ENCODE measurements at places on chromosomes 3 and 15.

GRCh38 chr15:54810031-54810430 is 386.7 kb downstream of the RSL24D1 start:
- DNase-seq: no peak

- DNase-seq: no peak
Observed at GRCh38 chr15:43165801-43166325, 19.3 kb upstream of the CCNDBP1 start.

- no peak for DNase-seq
Observed at GRCh38 chr3:183654727-183655126, 19.3 kb downstream of the KLHL24 start.

DNA sequence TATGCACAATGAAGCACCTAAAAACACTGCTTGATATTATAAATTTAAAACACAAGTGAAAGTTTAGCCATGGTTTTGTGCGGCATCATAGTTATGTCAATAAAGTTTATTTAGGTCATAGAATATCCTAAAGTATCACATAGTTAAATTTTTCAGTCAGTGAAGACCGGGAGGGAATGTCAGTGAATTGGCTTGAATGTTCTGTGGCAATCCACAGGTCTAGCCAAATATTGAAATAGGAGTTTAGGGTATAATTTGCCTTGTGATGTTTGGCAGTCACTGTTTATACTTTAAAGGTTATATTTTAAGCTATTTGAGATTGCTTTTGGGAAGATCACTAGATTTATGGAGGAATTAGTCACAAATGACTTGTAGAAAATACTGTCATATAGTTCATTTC is 79.7 kb upstream of the FLNB start:
- no peak for DNase-seq

DNA sequence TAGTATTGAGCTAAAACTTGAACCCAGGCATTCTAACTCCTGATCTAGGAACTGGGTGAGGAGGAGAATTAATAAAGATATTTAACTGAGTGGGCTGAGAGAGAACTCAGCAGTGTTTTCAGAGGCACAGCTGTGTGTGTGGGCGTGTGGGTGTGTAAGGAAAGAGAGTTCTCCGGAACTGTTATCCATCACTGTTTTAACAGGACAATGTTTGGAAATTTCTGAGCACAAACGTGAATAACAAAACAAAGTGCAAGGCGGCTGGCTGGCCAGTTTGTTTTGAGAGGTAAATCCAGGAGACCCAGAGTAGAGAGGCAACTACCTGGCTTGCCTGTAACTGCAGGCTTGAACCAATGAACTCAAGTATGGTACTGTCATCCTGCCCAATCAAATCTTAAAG is 5.0 kb upstream of the PTPN9 start:
- DNase-seq: no peak

DNA sequence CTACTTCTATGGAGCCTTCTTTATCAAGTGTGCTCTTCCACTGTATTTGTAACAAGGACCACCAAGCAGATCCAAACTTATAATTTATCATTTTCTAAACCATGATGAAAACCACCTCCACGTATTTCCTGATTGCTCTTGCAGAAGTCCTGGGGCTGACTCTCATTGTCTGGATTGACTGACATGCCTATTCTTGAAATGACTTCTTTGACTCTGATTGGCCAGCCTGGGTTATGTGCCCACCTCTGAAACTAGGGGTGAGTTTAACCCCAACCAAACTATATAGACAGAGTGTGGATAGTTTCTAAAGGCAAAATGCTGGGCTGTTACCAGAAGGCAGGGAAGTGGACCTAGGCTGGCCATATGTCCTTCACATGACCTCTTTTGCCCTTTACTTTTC is 12.7 kb downstream of the TMPRSS7 start:
- DNase-seq: no peak

- DNase-seq: no peak
Observed at GRCh38 chr3:148158210-148158609, 539.5 kb upstream of the AGTR1 start.

- DNase-seq: no peak
Observed at GRCh38 chr3:193231201-193231600, 9.8 kb upstream of the PLAAT1 start.

DNA sequence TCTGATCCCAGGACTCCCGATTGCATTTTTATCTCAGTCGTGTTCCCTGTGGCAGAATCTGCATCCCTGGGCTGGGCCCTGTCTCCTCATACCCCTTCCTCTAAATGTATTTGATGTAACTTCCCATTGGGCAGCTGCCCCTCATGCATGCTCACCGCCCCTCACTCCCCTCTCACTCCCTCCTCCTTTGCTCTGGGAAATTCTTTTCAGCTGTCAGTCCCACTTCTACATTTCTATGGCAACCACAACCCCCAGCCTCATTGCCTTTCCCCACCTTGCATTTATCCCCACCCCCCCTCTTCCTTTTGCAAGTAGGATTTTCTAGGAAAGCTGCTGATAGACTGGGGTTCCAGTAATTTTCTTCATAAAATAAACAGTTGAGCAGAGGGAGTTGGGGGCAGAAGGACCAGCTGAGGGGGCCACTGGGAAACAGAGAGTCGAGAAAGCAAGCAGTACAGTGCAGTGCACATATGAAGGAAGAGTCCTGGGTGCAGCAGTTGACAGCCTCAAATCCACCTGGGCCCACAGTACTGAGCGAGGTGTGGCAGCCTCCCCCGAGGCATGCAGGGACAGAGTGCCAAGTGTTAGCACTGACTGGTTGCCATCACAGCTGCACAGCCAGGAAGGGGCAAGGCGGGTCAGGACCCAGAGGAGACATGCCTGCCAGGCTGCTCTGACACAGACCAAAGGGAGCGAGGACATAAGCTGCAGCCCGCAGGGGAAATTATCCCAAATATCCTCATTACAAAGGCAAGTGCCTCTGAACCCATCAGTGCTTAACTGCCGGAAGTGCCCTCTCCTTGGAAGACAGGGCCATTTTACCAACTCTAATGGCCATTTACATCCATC is 476.3 kb downstream of the EPHB1 start:
- no peak for DNase-seq

DNA sequence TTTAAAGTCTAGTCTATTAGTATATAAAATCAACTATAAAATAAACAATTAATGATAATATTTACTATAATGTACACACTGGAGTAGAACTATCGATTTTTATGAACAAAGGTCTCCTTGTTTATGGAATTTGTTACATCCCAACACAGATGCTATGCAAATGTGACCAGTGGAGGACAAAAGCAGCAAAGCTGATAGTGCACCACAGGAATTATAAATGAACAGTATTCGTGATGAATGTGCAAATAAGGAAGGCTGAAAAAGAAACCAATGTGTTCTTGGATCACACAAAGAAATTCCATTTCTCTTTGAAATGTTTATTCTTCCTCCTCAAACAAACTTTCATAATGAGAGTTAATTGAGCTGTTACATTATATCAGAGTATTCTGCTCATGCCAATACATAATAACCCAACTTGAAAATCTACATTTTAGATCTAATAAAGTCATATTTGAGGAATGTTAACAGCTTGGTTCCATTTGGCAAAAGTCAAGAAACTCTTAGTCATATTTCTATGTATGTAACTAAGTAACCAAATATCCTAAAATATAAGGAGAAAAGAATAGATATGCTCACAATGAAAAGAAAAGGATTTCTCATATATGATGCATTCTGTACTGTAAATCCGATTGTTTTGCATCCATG is 79.3 kb downstream of the NEK10 start:
- no peak for DNase-seq

GRCh38 chr15:57537488-57538264 is 54.0 kb upstream of the MYZAP start:
- no peak for DNase-seq

DNA sequence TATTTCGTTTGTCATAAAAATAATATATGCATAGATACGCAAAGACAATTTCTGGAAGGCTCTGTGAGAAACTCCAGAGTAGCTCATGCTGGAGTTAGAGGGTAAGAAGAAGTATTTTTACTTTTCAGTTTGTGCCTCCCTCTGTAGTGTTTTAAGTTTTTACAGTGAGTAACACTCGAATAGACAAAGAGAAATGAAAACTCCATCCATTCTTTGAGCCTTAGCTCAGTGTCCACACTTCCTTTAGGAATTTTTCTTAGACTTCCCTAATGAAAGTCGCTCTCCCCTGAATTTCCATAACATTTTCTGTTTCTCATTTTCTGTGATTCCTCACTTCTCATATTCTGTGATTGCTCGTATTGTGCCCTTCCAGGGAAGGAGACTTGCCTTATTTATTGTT is 2.1 kb downstream of the BLOC1S6 start:
- no peak for DNase-seq

DNA sequence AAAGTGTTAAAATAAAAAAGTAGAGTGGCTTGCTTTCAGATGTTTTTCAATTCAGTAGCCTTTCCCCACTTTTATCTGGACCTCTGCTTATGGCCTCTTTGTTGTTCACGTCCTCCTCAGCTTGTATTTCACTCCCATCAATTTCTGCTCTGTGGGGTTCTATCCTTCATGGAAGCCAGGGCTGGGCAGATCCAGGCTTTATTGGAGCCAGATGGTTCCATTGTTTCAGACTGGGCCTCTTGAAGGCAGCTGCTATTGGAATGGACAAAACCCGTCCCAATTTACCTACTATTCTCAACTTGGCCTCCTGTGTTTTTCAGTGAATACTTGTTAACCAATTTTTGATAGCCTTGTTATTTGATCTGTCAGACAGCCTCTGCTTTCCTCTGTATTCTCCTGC is 10.9 kb upstream of the AADACL2 start:
- no peak for DNase-seq

- no peak for DNase-seq
Observed at GRCh38 chr3:126117786-126118185, 33.9 kb upstream of the SLC41A3 start.

- no peak for DNase-seq
Observed at GRCh38 chr3:36964817-36965216, 20.0 kb upstream of the TRANK1 start.

- no peak for DNase-seq
Observed at GRCh38 chr15:101451846-101452245, 37.7 kb downstream of the PCSK6 start.

GRCh38 chr3:153897025-153897723 is 224.0 kb upstream of the ARHGEF26 start:
- no peak for DNase-seq

GRCh38 chr15:85760049-85760448 is 34.7 kb downstream of the KLHL25 start:
- no peak for DNase-seq

GRCh38 chr3:50112462-50112861 is 23.7 kb downstream of the RBM5 start:
- no peak for DNase-seq

DNA sequence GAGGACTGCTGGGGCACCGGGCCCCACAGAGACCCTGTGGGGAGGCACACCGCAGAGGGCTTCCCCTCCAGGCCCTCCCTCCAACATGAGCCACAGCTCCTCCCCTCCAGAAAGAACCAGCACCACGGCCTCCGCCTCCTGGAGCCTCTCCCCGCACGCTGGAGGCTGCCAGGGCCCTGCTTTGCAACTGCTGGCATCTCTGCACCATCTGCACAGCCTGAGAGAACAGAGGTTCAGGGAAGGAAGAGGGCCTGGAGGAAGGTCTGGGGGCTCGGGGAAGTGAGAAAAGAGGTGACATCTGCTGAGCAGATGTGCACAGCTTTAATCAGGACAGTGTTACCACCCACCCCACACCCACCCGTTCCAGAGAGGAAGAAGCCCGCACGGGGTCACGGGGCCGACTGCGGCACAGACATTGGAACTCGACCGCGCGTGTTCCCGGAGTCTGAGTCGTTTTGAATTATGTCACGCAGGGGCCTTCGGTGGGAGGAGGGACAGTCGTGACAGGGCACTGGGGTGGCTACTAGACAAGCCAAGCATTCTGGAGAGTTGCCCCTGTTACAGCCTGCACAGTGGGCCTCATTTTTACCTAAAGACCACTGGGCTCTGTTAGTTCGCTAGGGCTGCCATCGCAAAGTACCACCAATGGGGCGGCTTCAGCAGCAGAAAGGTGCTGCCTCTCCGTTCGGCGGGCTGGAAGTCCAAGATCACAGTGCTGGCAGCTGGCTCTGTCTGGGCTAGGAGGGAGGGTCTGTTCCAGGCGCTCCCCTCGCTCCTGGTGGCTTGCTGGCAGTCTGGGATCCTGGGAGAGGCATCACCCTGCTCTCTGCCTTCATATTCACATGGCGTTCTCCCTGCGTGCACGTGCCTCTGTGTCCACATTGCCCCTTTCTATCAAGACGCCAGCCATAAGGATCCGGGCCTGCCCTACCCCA is 194.8 kb downstream of the XXYLT1 start:
- no peak for DNase-seq

- DNase-seq: no peak
Observed at GRCh38 chr3:59243476-59243875, 193.7 kb upstream of the CFAP20DC start.

- no peak for DNase-seq
Observed at GRCh38 chr3:178482981-178483380, 53.3 kb upstream of the KCNMB2 start.

DNA sequence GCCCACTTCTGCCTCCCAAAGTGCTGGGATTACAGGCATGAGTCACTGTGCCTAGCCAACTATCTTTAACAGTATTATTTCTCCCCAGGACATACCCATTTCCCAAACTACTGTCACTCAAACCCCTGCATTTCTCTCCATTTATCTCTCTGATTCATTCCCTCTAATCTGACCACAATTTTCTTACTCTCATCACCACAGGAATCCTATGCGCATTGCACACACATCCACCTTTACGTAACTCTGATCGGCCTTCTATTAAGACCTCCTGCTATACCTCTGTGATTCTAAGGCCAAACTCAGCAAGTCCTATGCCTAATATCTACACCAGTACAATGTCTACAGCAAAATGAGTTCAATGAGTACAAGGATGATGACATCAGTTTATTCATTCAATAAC is 235.0 kb downstream of the ULK4 start:
- DNase-seq: no peak

DNA sequence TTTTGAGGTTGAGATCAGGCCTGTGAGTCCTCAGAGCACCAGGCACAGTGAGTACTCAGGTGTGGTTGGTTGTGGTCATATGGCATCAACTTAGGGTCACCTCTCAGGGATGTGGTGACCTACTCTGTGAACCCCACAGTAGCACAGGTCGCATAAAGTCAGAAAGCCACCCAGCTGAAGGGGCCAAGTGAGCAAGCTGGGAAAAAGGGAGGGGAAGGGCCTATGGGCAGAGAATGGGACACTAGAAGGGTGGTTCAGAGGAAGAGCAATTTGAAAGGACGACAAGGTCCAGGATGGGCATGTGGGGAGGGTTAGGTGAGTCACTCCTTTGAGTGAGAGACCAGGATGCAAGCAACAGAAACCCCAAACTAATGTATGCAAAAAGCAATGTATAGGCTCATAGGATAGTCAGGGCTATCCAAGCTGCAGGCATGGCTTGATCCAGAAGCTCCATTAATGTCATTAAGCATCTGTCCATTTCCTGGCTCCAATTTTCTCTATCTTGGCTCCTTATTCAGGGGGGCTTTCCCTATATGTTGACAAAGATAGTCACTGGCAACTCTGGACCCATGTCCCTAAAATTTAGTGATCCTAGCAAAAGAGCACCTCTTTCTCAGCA is 33.5 kb downstream of the HMCES start:
- no peak for DNase-seq

GRCh38 chr15:55683376-55683775 is 59.6 kb downstream of the PRTG start:
- no peak for DNase-seq

- no peak for DNase-seq
Observed at GRCh38 chr3:42773409-42773751, 327 bp upstream of the CCDC13 start.
